A172 (cell line): ENCODE measurements at places on chromosomes 6 and 20.

- no peak for DNase-seq
Measured at GRCh38 chr6:143243786-143244185, 183.1 kb downstream of the AIG1 start.

DNA sequence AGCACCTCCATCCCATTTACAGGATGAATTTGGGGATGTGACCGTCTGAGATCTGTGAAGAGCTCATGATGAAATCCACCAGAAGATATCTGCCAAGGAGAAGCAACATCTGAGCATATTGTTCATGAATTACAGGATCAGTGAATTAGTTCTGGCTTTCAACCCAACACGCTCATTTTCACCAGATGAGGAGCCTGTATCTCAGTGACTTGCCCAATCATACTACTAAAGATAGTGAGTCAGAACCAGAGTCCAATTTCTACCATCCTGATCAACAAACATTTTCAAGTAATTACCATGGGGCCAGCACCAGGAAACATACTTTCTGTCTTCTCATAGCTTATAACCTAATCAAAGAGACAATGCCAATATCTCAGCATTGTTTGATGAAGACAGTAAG, 116.6 kb downstream of the ZDHHC14 start:
- DNase-seq = no peak

DNA sequence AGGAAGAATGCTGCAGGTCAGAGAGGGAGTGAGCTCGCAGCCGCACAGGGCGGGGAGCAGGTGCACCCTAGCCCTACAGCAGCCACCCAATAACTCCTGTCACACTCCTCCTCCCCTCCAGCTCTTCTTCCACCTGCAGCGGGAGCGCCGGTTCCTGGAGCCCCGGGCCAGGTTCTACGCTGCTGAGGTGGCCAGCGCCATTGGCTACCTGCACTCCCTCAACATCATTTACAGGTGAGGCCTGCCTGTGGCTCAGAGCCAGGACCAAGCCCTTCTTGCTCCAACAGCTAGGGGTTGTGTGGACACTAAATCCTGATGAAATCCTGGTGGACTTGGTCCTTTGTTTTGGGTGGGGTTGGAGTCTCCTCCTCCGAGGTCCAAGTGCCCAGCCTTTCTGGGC, 11.7 kb downstream of the SGK2 start:
- no peak for DNase-seq

GRCh38 chr6:146990284-146990683, 213.9 kb upstream of the STXBP5 start:
- DNase-seq = peak; percentile 59

GRCh38 chr20:58287638-58288037, 21.9 kb upstream of the RAB22A start:
- DNase-seq = no peak

GRCh38 chr20:57157106-57157691, 109.2 kb downstream of the BMP7 start:
- no peak for DNase-seq

- no peak for DNase-seq
Measured at GRCh38 chr6:56742122-56742791, 99.6 kb upstream of the DST start.
